NCI-H748 treated with DMSO at 0.1 percent for 48 hours (cell line): ENCODE measurements at places on chromosomes 6 and 20.

DNA sequence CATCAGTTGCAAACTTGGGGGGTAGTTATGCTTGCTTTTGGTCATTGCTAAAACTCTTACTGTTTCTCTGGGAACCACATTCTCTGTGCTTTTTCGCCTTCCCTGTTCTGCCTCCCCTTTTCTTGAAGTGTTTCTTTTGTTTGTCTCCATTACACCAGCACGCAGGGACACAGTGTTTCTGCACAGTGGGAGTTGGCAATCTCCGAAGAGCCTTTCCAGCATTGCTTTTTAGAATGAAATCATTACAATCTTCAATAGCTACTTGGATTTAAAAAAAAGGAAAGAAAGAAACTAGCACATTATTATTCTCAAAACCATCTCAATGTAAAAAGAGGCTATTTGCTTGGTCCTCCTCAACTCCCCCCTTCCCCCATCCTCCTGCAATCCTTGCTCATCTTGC, 536.7 kb upstream of the MMS22L start:
- DNase-seq: no peak

DNA sequence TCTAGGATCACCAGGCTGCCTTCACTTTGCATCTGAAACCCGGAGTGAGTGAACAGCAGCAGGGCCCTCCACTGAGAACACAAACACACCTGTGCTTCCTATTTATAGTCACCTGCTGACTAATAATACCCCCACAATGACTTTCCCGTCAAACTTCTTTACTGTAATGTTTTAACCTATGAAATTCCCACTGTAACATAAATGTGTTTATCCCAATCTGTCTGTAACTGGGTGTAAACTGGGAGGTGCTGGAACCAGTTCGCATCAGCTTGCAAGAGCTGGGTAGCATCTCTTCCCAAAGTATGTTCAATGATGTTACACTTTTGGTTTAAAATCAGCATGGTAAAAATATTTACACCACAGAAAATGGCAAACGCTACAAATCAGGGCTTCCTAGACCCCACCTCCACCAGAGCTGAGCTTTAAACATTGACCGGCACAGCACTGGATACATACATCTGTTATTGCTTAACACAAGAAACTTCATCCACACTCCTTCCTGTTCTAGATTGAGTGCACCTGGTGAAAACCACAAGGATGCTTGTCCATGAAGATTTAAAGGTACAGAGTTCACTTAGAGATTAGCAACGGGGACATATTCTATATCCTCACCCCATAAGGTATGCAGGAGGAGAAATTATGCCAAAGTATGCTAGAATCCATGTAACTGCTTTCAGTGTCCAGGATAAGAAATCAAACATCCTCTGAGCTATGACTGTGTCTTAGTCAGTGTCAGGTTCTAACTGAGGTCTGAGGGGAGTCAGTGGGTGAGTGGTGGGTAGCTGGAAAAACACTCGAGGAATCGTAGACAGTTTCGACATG, 79.0 kb downstream of the ALDH8A1 start:
- peak; percentile 21 for DNase-seq

GRCh38 chr20:41110930-41111577, 26.3 kb upstream of the PLCG1 start:
- DNase-seq: no peak

DNA sequence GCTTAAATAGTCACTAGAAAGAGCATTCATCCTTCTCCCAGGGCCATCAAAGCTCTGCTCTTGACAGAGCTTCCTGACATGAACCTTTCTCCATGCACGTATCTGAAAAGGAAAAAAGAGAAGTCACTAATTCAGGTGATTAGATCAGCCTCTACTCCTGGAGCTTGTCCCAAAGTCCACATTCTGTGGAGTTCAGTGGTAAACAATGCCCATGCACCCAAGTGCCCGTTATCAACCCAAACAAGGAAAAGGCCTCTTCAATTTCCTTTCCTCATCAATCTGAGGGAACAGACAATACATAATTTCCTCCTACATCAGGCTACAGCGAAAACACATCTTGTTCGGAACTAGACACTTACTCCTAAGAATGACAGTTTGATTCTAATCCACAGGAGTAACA, 129.2 kb upstream of the PCSK2 start:
- DNase-seq: no peak

GRCh38 chr6:121319112-121319553, 15.1 kb downstream of the TBC1D32 start:
- no peak for DNase-seq

GRCh38 chr20:52905241-52905994, 66.7 kb upstream of the TSHZ2 start:
- DNase-seq: no peak

DNA sequence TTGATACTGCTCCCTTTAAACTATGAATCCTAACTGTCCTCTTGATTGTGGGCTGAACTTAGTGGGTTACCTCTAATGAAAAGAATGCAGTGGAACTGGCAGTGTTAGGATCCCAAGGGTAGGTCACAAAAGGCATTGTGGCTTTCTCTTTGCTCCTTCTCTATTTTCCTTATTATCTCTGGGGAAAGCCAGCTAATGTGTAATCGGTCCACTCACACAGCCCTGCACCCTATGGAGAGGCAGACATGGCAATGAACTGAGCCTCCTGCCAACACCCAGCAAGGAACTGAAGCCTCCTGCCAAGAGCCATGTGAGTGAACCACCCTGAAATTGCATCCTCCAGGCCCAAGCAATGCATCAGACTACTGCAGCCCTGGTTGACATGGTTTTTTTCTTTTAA, 24.6 kb upstream of the ZNF133 start:
- DNase-seq: no peak

GRCh38 chr6:152119831-152120230, 312.3 kb downstream of the ESR1 start:
- DNase-seq: no peak

GRCh38 chr6:98333273-98333672, 501.1 kb upstream of the POU3F2 start:
- DNase-seq: no peak

- no peak for DNase-seq
Observed at GRCh38 chr6:117298941-117299340, 33.6 kb downstream of the VGLL2 start.

GRCh38 chr6:132998418-132998817, 184.0 kb downstream of the RPS12 start:
- DNase-seq: no peak

DNA sequence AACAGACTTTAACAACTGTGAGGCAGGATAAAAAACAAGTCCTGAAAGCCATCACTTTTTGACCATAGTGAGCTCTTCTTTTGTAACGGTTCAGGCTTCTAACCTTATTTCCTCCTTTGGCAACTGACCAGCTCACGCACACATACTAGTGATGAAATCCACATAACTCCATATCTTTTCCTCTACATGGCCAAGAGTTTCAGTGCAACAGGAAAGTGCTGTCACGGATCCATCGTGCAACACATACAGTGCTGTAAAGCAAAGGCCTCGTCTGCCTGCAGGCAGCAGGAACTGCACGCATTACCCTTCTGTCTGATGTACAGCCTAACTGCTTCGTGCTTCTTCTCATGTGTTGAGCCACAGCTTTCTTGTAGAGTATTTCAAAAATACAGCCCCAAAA, 108.5 kb downstream of the EPM2A start:
- no peak for DNase-seq

GRCh38 chr6:76702187-76702586, 629.7 kb upstream of the IMPG1 start:
- DNase-seq: no peak

DNA sequence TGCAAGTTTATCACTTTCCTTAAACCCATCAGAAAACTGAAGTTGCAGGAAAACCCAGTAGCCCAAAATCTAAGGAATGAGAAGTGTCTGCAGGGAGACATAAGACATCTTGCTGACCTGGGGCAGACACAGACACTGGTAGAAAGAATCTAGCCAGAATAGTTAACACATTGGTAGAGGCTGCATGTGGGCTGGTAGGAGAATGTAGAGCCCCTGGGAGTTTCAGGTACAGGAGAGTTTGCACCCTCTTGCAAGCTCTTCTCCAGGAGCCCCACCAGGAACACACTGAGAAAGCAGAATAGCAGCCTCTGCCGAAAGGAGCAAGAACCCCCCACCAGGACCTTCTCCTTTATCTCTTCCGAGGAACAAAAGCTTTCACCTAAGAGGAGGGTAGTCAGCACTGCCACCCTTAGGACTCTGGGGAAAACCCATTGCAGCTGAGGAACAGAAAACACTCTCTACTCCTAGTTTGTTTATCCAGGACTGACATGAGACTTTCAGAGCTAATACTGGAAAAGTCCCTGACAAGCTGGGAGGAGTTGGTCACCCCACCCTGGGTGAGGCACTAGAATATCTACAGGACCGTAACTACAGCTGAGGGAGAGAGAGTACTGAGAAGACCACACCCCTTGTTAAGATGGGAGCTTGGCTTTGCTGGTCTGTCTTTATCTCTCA, 10.5 kb upstream of the OGFRL1 start:
- DNase-seq: no peak

- DNase-seq: no peak
Observed at GRCh38 chr6:28312939-28313338, 23.0 kb downstream of the ZSCAN31 start.

- DNase-seq: no peak
Observed at GRCh38 chr20:1484438-1485116, 6.6 kb downstream of the SIRPB2 start.

GRCh38 chr20:2794202-2794748, 6.2 kb downstream of the CPXM1 start:
- no peak for DNase-seq

- DNase-seq: no peak
Observed at GRCh38 chr6:170082531-170083187, 208.2 kb downstream of the DLL1 start.

DNA sequence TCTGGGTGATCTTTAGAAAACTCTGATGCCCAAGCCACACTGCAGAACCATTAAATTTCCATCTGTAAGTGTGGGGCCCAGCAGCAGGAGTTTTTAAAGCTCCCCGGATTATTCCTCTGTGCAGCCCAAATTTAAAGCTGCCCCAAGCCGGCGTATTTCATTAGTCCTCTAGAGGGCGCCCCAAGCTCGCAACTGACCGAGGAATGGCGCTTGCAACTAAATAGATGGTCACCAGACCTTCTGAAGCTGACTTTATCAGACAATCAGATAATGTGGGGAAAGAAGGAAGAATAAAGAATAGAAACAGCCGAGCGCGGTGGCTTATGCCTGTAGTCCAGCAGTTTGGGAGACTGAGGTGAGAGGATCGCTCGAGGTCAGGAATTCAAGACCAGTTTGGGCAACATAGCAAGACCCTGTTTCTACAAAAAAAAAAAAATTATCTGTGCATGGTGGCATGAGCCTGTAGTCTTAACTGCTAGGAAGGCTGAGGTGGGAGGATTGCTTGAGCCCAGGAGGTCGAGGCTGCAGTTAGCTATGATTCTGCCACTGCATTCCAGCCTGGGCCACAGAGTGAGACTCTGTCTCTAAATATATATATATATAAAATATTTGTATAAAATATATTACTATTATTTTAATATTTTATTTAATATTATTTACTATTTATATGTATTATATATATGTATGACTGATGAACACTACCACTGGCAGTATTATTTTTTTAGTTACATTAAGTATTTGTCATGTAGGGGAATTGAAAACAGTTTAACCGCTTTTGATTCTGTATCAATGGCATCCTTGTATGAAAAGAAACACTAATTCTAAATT, 56.0 kb downstream of the OTOR start:
- peak; percentile 82 for DNase-seq

DNA sequence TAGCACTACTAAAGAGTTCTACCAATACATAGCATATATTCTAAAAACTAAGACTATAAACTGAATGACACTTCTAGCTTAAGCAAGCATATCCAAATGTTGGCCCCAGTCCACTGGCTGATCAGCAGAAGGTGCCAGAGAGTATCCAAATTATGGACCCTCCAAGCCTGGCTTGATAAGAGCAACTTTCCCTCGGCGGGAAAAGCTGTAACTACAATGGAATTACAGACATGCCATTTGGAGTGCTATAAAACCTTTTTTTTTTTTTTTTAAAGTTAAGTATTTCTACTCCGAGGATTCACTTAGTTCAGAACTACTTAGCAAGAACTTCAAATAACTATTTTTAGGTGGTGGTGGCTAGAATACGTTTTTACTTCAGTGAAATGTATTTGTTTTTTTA, 94.6 kb downstream of the EPB41L2 start:
- DNase-seq: no peak

GRCh38 chr6:135451617-135452190, 45.8 kb downstream of the AHI1 start:
- peak; percentile 28 for DNase-seq

DNA sequence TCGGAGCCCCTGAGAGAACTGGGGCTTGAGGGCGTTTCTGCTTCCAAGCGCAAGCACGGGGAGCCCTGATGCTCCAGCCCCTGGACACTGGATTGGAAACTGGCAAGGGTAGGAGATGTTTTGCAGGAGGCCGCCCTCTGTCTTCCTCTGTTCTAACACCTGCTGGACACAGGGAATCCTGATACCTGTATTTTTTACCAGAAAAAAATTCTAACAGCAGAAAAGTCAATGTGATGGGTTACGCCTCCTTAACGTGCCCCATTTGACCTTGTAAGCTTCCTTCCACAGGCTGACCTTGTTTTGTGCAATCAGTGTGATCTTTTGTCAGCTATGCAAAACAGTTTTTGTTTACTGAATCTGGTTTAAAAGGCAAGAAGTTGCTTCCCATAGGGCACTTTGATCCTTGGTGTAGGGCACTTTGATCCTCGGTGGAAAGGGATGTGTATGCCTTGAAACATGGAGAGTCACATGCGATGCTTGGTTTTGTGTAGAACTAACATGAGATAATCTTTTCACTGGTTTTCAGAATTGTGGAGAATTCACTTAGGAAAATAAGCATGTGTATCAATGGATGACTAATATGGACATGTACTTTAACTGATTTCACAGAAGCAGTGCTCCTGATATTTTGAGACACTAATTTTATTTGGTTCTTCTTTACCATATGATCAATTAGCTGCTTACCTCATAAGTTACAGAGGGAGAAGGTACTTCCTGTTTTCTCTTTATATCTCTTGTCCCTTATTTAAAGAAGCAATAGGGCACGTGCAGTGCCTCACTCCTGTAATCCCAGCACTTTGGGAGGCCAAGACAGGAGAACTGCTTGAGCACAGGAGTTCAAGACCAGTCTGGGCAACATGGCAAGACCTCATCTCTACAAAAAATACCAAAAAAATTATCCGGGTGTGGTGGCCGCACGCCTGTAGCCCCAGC, 59.9 kb upstream of the MAP3K4 start:
- peak; percentile 8 for DNase-seq
